ENCODE measurements at places on chromosomes 3 and 15.

DNA sequence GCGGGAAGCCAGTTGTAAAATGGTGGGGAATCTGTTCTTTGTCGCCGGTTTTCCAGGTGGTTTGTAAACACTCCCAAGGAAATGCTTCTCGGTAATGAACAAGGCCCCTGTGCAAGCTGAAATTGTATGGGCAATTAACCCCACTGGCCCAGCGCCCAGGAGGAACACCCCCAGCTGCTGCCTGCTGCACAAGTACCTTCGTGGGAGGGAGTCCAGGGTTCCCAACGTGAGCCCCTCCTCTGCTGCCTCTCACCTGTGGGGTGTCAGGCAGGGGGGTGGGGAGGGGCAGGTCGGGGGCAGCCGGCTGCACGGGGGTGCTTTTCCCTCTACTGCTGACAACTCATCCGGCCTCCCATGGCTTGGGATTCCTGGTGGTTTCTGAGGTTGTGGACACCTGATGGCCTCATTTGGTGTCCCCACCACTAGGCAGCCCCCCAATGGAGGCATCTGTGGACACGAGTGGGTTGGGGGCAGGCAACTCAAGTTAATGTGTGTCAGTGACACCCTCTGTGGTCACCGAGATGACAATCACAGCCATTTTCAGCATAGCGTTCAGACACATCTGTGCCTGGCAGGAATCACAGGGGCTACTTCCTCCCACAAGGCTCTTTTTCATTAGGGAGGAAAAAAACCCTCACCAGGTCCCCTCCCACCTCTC is 35.6 kb upstream of the PRR23E start:
- DNase-seq = no peak

- DNase-seq = no peak
Measured at GRCh38 chr3:187516446-187517185, 148.4 kb downstream of the RTP4 start.

DNA sequence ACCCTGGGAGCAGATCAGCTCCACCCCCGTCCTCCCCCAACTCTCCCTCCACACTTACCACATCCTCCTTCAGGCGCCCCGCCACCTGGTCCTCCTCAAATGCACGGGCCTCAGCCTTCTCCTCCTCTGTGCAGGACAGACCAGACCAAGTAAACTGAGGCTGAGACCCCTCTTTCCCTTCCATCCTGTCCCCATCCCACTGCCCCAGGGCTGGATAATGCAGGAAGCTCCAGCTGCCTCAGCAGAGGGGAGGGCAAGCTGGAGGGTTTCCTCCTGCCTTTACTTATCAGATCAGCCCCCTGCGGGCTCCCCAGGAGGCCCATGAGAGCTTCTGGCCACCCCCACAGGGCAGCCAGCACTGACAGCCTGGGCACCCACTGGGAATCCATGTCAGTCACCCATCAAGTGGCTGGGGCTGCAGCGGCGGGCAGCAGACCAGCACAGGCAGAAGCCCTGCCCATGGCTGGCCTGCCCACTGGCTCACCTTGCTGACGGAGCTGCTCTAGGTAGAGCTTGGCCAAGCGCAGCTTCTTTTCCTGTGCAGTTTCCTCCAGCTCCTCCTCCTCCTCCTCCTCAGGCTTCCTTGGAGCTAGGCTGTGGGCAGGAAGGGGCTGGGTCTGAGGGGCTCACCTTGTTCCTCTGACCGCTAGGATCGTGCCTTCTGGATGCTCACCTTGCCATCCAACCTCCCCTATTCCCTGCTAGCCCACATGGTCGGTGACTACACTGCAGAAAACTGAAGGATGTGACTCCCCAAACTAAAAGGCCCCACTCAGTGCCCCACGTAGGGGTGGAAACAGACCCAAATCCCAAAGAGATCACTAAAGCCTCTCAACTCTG is 3.9 kb downstream of the RRP9 start:
- DNase-seq = no peak

GRCh38 chr3:54797111-54797510 is 130.7 kb downstream of the LRTM1 start:
- no peak for DNase-seq

Measured in mucosa of gallbladder (tissue), 1 donor.